Glomerular endothelial cell (primary cell): ENCODE measurements at places on chromosomes 13 and 19.

DNA sequence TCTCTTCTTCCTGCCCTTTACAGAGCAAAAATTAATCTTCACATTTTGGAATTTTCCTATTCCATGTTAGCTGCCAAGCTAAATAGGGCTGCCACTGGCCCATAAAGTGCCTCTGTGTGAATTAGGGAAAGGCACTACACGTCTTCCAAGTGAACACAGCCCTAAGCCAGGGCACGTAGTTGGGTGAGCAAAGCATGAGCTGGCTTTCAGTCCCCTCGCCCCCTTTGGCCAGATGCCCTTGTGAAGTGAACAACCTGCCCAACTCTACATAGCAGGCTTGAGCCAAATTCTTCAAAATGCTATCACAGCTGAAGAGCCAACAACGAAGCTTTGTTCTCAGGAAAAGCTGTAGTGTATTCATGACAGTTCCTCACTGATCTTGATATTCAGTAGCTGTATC is 213.1 kb downstream of the OXGR1 start:
- no peak for DNase-seq

GRCh38 chr19:42175952-42176648 is 41.4 kb downstream of the DEDD2 start:
- DNase-seq = no peak

GRCh38 chr19:29054886-29055675 is 157.9 kb downstream of the UQCRFS1 start:
- DNase-seq = no peak

GRCh38 chr13:106595625-106596024 is 27.7 kb upstream of the ARGLU1 start:
- DNase-seq = no peak

DNA sequence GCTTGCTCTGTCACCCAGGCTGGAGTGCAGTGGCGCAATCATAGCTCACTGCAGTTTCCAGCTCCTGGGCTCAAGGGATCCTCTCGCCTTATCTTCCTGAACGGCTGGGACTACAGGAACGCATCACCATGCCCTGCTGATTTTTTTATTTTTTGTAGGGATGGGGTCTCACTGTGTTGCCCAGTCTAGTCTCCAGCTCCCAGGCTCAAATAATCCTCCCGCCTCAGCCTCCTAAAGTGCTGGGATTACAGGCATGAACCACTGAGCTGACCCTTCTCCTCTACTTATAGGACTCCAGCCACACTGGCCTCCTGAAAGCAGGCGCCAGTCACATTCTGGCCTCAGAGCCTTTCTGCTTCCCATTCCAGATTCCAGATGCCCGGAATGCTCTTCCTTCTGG is 10.5 kb downstream of the DACT3 start:
- no peak for DNase-seq

GRCh38 chr19:14383661-14384555 is 2.7 kb downstream of the ADGRE5 start:
- no peak for DNase-seq

- DNase-seq = no peak
These were observed 1069.5 kb downstream of the DIAPH3 start for GRCh38 chr13:59094181-59094580.
